ENCODE measurements at places on chromosomes 16 and 17.

GRCh38 chr16:12078405-12079280 is 102.1 kb downstream of the SNX29 start:
- DNase-seq: no peak

DNA sequence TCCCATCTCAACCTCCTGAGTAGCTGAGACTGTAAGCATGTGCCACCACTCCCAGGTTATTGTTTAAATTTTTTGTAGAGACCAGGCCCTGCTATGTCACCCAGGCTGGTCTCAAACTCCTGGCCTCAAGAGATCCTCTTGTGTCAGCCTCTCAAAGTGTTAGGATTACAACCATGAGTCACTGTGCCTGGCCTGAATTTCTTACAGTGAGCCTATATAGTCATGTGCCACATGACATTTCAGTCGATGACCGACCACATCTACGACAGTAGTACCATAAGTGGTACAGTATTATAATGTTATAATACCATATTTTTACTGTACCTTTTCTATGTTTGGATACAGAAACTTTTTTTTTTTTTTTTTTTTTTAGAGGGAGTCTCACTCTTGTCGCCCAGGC is 195.3 kb downstream of the STX8 start:
- DNase-seq: no peak

- no peak for DNase-seq
These were observed 12.2 kb downstream of the ENGASE start for GRCh38 chr17:79086609-79087427.

DNA sequence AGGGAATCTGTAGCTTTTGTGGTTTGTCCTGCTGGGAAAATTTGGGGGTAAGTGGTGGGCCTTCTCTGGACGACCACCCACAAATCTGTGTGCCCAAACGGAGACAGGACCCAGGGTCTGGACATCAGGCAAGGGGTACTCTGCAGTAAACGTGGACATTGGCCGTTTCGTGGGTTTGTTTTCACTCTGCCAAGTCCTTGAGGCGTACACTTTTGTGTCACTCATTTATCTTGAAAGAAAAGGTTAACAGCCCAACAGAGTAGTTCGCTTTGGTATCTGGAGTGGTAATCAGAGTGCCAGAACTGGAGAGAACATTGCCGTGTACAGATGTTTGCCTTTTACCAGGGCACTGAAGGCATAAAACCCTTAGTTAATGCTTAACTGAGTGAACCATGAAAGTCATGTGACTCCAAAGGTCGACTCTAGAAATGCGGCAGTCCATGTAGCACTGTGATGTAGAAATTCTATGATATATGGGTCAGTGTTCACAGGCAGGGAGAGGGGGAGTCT is 15.4 kb downstream of the NAA60 start:
- no peak for DNase-seq

GRCh38 chr17:75313941-75314551 is 24.8 kb upstream of the SLC25A19 start:
- no peak for DNase-seq

DNA sequence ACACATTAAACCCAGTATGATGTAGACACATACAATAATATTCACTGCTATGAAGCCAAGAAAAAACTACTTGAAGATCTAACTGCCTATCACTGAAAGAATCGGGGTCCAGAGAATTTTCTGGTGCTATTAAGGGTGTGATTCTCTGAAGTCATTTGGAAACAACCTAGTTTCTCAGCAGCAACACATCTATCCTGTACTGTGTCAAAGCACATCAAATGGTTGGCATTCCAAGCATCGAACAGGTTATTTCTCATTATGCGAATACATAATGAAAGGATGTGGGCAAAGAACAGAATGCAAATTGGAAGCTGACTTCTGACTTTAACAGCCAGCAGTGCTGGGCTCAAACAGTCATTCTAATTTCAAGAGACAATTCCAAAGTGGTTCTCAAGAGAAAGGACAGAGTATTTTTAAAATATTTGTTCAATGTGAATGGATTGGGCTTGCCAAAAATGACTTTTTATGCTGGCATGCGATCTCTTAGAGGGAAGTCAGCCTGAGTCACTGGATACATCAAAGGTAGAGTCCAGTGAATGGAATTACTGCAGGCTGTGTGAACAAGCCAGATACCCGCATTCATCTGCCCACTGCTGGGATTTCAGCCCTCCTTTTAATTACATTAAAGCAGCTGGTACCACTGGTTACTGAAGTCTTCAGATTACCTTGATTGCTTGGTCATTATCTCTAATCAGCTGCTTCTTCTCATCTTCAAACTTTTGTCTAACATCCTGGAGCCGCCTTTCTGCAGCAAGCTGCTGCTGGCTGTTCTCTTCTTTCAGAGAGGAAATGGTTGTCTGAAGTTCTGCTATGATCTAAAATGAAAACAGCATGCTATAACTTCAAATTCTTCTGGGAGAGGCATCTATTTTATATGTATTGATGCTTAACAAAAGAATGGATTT is 181.2 kb upstream of the AXIN2 start:
- DNase-seq: no peak

DNA sequence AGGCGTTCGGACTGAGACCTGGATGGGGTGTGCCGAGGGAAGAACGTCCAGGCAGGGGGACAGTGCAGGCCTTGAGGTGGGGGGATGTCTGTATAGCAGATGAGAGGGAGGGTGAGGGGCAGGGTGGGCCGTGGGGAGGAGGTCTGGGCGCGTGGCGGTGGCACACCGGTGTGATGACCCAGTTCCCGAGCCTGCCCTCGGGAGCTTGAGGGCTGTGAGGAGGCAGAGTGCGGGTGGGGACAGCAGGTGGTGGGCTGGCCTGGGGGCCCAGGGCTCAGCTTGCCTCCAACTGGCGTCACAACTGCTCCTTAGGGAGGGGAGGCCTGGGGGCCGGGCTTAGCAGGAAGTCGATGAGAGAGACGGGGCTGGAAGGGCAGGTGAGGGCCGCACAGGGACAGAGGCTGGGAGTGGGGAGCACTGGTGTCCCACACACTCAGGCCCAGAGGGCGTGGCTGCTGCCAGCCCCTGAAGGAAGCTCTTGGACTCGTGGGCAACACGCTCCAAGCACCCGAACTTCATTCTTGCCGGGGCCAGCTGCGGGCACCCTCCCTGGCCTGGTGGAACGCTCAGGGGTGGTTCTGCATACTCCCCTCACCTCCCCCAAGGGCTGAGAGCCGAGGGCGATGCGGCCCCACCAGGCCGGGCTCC is 6.5 kb downstream of the CACNA1H start:
- no peak for DNase-seq

- no peak for DNase-seq
These were observed 120.6 kb upstream of the KCNJ16 start for GRCh38 chr17:69954241-69954925.

DNA sequence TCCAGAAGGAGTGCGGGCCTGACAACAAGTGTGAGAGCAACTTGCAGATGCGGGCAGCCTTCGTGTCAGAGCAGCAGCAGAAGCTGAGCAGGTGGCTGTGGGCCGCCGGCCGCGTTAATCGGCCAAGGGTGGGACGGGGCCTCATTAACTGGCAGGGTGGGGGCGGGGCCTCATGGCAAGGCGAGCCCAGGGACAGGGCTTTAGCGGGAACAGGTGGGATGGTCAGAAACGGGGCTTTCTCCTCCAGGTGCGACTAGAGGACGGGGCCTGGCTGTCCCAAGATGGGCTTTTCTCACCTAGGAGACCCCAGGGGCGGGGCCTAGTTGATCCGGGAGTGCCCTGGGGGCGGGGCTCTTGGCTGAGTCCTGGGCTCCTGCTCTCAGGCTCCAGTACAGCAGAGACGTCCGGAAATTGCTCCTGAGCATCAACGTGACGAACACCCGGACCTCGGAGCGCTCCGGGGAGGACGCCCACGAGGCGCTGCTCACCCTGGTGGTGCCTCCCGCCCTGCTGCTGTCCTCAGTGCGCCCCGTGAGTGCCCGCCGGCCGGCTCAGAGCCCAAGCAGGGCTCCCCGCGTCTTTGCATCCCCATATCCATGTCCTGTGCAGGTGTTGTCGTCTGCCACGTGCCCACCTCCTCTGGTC is 18.4 kb upstream of the PDK2 start:
- DNase-seq: no peak

GRCh38 chr17:59361386-59361785 is 29.9 kb downstream of the YPEL2 start:
- DNase-seq: no peak

DNA sequence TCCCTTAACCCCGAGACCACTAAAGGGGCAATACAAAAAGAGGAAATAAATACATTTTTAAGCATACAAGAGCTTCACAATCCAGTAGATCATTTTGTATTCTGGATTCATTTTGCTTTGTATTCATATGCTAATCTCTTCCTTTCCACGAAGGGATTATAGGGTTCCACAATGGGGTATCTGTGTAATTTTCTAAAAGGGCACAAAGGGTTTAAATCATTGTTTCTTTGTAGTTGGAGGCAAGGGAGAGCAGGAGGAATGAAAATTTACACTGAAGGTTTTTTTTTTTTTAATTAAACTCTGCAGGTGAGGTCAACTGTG is 592 bp upstream of the NUFIP2 start:
- DNase-seq: no peak

- no peak for DNase-seq
These were observed 380.9 kb downstream of the SOX9 start for GRCh38 chr17:72501404-72502370.

DNA sequence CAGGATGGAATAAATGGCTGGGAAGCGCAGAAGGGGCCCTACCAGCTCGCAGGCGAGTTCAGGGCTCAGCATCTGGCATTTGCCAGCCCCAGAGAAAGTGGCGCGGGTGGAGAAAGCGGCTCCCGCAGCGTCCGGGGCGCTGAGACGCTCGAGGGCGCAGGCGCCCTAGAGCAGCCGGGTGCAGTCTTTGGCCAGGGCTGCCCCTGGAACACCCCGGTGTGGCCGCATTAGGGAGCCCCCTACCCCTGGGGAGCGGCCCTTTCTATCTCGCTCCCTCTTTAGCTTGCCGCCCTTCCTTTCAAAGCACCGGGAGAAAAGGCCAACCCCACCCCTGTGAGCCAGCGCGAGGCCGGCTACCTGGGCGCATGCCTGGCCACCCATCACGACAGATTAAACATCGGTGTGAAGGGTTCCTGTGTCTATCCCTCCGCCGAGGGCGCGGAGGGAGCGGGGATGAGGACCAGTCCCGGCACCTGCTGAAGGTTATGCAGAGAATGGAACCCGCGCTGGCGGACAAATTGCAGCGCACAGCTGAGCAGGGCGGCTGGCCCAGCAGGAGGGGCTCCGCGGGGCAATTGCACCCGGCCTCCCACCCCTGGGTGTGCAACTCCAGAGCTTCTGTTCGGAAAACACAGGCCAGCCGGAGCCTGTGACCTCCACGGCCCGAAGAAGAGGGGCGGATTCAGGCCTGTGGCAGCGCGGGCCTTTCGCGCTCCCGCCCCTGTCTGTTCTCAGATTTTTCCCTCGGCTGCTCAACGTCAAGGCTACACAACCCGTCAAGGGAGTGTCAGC is 15.6 kb upstream of the FOXF1 start:
- DNase-seq: no peak

GRCh38 chr17:46139432-46140210 is 53.6 kb downstream of the KANSL1 start:
- no peak for DNase-seq

- DNase-seq: no peak
These were observed 44.4 kb downstream of the ZNF778 start for GRCh38 chr16:89261691-89262563.

DNA sequence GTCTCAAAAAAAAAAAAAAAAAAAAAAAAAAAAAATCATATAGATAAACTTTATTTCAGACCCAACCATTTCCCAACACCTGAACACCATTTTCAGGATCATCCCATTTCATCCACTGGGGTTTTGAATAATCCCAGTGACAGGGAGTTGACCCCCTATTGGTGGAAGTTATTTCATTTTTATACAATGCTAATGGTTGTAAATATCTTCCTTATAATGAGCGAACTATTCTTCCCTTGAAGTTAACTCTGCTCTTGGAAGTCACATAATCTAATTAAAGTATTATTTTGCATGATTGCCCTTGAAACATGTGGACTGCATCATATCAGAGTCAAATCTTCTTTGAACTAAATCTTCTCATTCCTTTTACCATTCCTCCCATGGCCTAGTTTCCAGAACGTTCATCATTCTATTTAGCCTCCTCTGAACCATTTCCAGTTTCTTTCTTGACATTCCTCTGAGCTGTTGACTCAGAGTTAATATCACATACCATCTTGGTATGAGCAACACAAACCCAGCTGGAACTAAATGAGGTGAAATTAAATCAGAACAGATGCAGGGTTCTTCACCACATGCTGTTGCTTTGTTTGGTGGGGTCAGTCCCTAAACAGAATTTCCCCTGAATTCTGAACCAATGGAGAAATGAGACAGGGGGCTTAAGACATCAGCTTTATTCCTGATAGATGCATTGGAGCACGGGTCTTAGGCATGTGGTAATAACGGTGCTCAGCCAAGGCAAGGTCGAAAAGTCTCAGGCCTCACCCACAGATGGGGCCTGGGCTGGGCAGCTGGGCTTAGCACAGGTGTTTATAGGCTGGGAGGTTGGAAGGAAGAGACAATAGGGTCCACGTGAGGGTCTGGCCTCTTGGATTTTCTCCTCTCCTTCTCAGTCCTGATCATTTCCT is 8.9 kb downstream of the HSD17B2 start:
- DNase-seq: no peak

GRCh38 chr16:51321251-51321650 is 170.2 kb upstream of the SALL1 start:
- DNase-seq: no peak

- no peak for DNase-seq
These were observed 9.5 kb upstream of the FAM83G start for GRCh38 chr17:19013806-19014627.

- DNase-seq: no peak
These were observed 36.6 kb upstream of the EMP2 start for GRCh38 chr16:10616756-10617640.

DNA sequence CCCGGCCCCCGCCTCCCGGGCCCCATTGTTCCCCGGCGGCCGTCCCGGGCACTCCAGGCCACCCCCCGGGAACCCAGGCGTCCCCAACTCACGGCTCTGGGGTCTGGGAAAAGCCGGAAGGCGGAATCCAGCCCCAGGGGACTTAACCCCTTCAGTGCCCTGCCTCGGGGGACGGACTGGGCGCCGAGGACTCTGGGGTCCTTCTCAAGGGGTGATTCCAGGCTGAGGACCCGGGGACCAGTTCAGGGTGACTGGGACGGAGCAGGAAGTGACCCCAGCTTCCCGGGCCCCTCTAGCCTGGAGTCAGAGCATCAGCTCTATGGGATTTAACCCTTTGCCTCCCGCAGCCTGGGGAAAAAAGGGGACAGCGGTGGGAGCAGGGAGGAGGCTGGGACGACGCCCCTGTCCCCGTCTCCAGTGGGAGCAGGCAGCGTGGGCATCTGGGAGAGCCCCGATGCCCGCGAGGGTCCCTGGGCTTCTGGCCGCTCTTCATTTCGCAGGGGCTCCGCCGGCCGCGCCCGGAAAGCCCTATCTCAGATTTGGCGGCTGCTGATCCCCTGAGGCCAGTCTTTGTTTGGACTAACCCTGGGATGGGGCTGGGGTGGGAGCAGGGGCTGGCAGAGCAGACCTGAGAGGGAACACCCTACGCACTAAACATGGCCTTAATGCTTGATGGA is at the start of gene ZNF629:
TSS of gene ZNF629 (minus strand) at position 270 of the 677 bp plus-strand sequence. CDS start 2,723 bp downstream, outside the sequence.
- no peak for DNase-seq

- no peak for DNase-seq
These were observed 715.1 kb downstream of the CDH11 start for GRCh38 chr16:64406770-64407181.

All from stimulated activated CD4-positive, alpha-beta T cell treated with anti-CD3 and anti-CD28 coated beads, Interleukin-1b, Interleukin-23, amount 100 ng/mL, for 1 hour (primary cell).